ENCODE measurements at places on chromosomes 5 and 9. TPM values are rescaled to one million over a fixed set of nuclear protein-coding genes. Genes with fewer than 3 reads are reported as not detected.

GRCh38 chr5:20832204-20833080 lies 844.4 kb upstream of the CDH18 start:
- no peaks in the 10 kb centered on the region for H3K4me1 ChIP-seq
- no peaks in the 10 kb centered on the region for H3K36me3 ChIP-seq
- peaks cover 6% of the 10 kb centered on the region for H3K27me3 ChIP-seq
- H3K27ac ChIP-seq: no peak overlapping the region
- H3K4me3 ChIP-seq: no peak overlapping the region

GRCh38 chr5:174397206-174397605 lies 327.2 kb upstream of the MSX2 start:
- no peaks in the 10 kb centered on the region for H3K4me1 ChIP-seq
- peaks cover 7% of the 10 kb centered on the region for H3K27me3 ChIP-seq
- no peak overlapping the region for H3K27ac ChIP-seq
- no peaks in the 10 kb centered on the region for H3K36me3 ChIP-seq
- no peak for DNase-seq

DNA sequence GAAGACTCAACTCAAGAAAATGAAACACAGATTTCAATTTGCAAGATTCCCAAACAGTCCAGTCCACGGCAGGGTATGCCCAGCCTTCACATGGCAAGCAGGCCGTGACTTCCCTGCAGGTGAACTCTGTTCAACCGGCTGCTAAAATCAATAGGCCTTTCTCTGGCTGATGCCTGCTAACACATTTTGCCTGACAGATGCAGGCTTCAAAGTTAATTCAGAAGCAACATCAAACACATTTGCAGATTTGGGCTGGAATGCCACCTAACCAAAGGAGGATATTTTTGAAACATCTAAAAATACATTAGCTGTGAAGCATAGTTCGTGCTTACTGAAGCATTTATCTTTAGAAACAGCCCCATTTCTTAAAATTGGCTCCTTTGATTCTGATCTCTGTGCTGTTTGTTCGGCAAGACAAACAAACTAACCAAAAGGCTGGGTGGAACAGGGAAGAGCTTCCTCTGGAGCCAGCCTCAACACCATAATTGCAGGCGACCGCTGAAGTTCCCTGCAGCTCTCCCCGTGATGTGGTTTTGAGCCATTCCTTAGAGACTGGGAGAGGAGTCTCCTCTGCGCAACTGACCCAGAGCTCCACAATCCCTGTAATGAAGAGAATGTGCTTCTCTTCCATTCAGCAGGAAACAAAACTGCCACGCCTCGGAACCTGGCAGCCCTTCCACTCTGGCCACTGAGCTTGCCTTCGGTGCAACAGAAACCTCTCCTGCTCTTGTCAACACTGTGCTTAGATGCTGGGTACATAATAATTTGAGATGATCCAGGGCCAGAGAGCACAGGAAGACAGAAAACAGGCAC lies 126.5 kb downstream of the MYO10 start:
- peaks cover 7% of the 10 kb centered on the region for H3K4me1 ChIP-seq
- no peak for DNase-seq
- H3K27ac ChIP-seq: no peak overlapping the region
- H3K27me3 ChIP-seq: peaks cover 19% of the 10 kb centered on the region

DNA sequence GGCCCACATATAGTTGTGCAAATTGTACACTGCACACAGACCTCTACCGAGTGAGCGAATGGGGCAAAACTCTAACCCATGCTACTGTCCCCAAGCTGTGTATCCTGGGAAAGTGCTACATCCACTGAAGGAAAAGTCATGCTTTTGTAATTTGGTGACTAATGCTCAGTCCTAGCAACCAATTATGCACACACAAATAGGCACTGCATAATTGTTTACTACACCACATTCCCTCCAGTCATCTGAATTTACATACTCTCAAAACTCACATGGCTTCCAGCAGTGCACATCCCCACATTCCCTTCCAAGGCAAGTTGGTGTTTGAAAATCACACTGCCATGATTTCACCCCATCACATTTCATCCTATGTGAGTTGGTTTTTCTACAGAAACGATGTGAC lies 125.9 kb upstream of the OSMR start:
- peaks cover 25% of the 10 kb centered on the region for H3K27me3 ChIP-seq
- H3K27ac ChIP-seq: no peak overlapping the region
- DNase-seq: no peak
- H3K36me3 ChIP-seq: no peaks in the 10 kb centered on the region

DNA sequence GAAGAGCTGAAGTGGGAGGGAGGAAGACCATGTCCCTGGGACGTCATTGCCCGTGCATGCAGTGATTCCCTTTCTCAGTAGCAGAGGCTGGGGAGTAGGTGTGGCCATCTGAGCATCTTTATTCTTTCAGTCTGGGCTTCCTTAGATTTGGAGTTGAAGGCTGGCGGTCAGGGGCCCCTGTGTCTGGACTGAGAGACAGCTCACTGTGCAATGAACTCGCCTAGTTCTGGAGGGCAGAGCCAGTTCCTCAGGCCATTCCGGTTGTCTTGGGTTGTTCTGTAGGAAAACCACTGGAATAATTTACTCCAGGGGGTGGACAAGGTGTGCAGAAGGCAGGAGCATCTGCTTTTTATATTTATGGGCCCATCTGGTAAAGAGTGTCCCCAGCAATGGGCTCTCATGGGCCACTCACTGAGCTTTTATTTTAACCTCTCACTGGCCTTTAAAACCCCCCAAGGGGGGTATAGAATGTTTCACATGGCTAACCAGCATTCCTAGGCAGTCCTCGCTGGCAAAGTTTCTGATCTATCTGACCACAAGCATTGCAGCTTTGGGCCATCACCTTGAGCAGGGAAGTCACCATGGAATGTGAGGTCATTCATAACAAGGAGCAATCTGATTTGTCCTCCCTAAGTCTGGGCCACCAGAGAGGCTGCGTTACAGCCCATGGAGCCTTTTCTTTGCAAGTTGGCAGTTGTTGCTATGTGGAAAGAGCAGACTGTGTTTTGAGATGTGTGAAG lies 9.2 kb downstream of the STC2 start:
- no peak for DNase-seq
- no peak overlapping the region for H3K27ac ChIP-seq
- H3K4me1 ChIP-seq: peaks cover 4% of the 10 kb centered on the region

GRCh38 chr5:10662661-10663488 lies 98.2 kb downstream of the DAP start:
- no peaks in the 10 kb centered on the region for H3K4me1 ChIP-seq
- no peak overlapping the region for H3K27ac ChIP-seq
- no peak for DNase-seq
- no peak overlapping the region for H3K4me3 ChIP-seq

GRCh38 chr5:98606961-98607360 lies 166.5 kb upstream of the RGMB start:
- no peak overlapping the region for H3K4me3 ChIP-seq
- H3K36me3 ChIP-seq: no peaks in the 10 kb centered on the region
- peaks cover 7% of the 10 kb centered on the region for H3K27me3 ChIP-seq
- H3K27ac ChIP-seq: no peak overlapping the region

DNA sequence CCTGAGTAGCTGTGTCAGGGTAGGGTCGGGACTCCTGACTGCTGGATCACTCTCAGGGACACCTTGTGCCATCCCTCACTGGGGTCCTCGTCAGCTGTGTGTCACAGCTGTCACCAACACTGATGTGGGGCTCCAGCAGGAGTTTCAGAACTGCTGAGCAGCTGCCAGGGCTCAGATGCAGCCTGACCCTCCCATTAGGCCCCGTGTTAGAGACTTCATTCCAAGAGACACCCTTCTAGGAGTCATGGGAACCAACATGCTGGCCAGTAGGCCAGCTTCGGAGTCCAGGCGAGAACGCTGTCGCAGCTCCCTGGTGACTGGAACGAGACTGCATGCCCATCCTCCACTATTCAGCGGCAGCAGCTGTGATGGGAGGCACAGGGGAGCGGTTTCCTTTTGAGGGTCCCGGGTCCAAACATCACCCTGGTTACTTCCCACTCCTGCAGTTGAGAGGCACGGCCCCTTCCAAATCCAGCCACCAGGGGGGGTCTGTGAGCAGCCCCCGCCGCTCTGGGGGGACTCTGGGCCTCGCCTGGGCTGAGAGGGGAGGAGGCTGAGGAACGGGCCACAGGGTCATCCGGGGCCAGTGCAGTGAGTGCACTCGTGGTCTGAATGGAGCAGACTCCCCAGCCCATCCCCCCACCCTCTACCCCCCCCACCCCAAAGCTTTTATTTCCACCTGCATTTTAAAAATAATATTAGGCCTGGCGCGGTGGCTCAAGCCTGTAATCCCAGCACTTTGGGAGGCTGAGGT lies 12.6 kb upstream of the TCF7 start:
- peak; percentile 74 for DNase-seq
- H3K27ac ChIP-seq: no peak overlapping the region
- H3K4me1 ChIP-seq: peaks cover 95% of the 10 kb centered on the region
- no peaks in the 10 kb centered on the region for H3K27me3 ChIP-seq
- H3K36me3 ChIP-seq: no peaks in the 10 kb centered on the region

DNA sequence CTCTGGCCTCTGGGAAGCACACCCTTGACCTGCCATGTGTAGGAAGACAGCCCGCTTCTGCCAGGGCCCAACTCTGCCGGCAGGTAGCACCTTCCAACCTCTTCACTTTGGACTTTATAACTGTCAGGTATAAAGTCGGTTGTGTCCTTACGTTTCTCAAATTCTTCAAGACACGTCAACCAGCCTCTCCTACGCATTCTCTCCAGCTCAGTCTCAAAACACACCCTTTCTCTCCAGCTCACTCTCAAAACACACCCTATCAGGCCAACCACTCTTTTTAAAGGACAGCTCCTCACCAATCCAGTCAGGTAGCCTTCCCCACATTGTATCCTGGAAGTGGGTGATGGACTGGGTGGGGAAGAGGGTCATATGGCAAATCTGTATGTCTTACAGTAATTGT lies 13.5 kb downstream of the FXN start:
- no peak for DNase-seq
- no peak overlapping the region for H3K27ac ChIP-seq
- no peak overlapping the region for H3K4me3 ChIP-seq
- H3K27me3 ChIP-seq: no peaks in the 10 kb centered on the region
- H3K4me1 ChIP-seq: peaks cover 7% of the 10 kb centered on the region
- peaks cover 11% of the 10 kb centered on the region for H3K36me3 ChIP-seq

- H3K27ac ChIP-seq: peak overlapping the region; percentile 99
- DNase-seq: no peak
- H3K4me1 ChIP-seq: peaks cover 100% of the 10 kb centered on the region
- peak overlapping the region; percentile 85 for H3K4me3 ChIP-seq
- H3K27me3 ChIP-seq: no peaks in the 10 kb centered on the region
Observed at GRCh38 chr5:119393746-119394145, 37.9 kb downstream of the TNFAIP8 start.

The NDOR1 gene
- 43.3 TPM for total RNA-seq

DNA sequence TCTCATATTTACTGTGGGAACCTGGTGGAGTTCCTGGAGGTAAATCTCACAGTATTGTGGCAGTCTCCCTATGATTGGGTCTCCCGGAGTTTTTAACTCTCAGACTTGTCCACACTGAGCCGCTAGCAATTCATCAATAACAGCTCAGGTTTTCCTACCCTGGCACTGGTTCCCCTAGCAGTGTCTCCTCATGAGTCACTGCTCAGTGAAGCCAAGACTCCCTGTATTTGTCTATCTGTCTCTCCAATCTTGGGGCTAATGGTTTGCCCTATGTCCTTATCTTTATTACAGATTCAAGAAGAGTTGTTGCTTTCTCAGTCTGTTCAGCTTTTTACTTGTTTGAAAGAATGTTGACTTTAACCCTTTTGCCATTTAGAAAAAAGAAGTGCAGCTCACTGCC lies 176.7 kb upstream of the FGF10 start:
- H3K36me3 ChIP-seq: no peaks in the 10 kb centered on the region
- H3K4me3 ChIP-seq: no peak overlapping the region
- H3K4me1 ChIP-seq: no peaks in the 10 kb centered on the region
- H3K27me3 ChIP-seq: no peaks in the 10 kb centered on the region
- no peak overlapping the region for H3K27ac ChIP-seq
- no peak for DNase-seq

GRCh38 chr5:19855031-19855430 lies 133.0 kb downstream of the CDH18 start:
- no peak overlapping the region for H3K27ac ChIP-seq
- H3K4me1 ChIP-seq: no peaks in the 10 kb centered on the region
- no peaks in the 10 kb centered on the region for H3K36me3 ChIP-seq

The KIF27 gene
- total RNA-seq: 5.4 TPM

DNA sequence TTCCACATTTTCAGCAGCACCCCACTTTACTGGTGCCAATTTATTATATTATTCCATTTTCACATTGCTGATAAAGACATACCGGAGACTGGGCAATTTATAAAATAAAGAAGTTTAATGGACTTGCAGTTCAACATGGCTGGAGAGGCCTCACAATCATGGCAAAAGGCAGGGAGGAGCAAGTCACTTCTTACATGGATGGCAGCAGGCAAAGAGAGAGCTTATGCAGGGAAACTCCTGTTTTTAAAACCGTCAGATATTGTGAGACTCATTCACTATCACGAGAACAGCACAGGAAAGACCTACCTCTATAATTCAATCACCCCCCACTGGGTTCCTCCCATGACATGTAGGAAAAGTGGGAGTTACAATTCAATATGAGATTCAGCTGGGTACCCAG lies 641.8 kb upstream of the MEF2C start:
- DNase-seq: no peak
- H3K27ac ChIP-seq: no peak overlapping the region
- H3K4me1 ChIP-seq: no peaks in the 10 kb centered on the region

Data from activated T-cell treated with anti-CD3 and anti-CD28 coated beads, Interleukin-2, amount 50 U/mL, for 72 hours (primary cell).